SW480 (cell line): ENCODE measurements at places on chromosomes 3 and 15.

DNA sequence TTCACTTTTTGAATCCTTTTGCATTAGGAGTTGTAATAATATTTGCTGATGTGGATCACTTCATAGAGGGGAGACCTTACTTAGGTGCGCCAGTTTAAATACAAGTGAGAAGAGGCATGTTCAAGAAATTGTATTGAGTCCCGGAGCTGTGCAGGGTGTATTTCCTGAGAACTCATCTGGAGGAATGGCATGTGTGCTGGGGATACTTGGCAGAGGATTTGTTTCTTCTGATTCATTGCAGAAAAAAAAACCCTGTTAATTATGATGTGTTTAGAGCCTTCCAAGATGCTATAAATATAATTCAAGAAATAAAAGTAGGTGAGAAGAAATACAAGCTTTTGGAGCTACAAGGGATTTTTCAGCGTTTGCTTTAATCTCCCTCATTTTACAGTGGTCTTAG lies 97.6 kb downstream of the TPRG1 start:
- DNase-seq = no peak

- peak; percentile 90 for DNase-seq
Observed at GRCh38 chr3:134427400-134428111, 53.3 kb upstream of the AMOTL2 start.

GRCh38 chr3:53215816-53216215 lies 40.0 kb downstream of the TKT start:
- DNase-seq = no peak

DNA sequence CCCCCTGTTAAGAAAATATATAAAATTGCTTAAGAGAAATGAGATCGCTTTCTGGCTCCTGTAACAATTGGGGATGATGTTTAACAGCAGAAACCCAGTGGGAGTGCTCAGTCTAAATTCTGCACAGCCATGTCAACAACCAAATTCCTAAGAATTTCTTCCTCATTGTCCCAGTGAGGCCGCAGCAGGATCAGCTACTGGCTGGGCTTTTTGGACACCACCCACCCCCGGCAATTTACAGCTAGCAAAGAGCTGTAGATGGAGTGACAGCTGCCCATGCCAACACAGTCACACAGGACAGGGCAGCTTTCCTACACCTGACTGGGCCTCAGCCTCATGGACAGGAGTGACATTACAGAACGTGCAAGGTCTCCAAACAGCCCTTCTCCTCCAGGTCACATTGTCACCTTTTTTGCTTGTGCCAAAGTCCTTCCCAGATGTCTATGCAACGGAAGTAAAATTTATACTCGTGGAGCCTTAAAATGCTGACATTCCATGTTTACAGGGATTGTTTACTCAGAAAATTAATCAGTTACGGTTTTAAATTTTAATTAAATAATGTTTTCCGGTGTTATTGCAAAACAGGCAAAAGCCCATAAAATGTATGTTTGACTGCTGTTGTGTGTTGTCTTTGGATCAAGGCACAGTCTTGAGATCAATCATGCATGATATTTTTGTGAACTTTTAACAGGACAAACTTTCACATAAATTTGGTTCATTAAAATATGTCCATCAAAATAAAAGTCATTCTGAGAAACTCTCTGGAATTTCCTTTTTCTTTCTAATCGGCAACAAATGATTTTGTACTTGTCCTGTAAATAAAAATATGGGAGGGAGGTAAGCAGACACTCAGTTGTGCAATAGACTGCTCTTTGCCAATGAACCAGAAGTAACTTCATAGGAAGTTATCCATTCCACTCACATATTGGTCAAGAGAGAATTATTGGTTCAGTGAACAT lies 943.2 kb downstream of the MCTP2 start:
- DNase-seq = no peak

GRCh38 chr15:80852676-80853075 lies 73.5 kb downstream of the CEMIP start:
- no peak for DNase-seq

DNA sequence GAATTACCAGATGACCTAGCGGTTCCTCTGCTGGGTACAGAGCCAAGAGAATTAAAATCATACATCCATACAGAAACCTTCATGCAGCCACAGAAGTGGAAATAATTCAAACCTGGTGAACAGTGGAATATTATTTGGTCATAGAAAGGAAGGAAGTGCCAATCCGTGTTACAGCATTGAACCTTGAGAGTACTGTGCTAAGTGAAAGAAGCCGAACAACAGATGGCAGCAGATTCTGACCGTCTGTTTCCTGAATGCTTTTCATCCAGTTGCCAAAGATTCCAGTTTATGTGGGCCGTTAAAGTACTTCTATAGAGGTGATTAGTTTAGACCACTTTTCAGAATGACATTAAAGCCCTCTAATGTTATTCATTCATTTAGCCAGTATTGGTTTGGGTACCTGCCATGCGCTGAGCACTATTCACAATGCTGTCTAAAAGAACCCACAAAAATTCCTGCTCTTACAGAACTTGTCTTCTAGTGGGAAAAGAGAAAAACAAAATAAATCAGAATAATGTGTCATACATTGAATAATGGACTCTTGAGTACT lies 45.8 kb upstream of the SENP5 start:
- DNase-seq = no peak

- no peak for DNase-seq
Observed at GRCh38 chr15:52652286-52652685, 26.9 kb downstream of the ATOSA start.

DNA sequence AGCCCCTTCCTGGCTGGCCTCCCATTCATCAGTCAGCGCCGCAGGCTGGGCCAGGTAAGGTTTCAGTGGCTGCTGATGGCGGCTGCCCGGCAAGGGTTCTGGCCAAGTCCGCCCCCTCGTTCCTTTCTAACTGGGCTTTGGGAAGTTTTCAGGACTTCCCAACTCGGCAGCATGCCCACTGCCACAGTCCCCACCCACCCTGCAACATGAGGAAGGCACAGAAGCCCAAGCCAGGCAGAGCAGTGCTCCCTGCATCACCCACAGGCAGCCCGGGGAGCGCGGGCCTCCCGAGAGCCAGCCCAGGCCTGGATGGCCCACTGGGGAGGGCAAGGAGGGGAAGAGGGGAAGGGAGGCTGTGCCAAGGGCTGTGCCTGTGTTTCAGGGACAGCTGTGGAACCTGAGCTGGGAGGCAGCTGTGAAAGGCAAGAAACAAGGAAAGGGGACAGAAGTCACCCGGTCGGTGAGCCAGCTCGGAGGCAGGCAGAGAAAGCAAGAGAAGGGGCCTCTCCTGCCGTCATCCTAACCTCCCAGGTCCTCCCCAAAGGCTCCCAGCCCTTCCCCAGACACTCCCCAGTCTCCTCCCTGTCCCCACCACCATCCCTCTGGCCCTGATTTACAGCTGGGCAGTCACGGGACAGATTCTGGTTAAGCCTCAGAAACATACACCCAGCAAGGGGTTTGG lies 73.9 kb downstream of the CPN2 start:
- DNase-seq = peak; percentile 18

DNA sequence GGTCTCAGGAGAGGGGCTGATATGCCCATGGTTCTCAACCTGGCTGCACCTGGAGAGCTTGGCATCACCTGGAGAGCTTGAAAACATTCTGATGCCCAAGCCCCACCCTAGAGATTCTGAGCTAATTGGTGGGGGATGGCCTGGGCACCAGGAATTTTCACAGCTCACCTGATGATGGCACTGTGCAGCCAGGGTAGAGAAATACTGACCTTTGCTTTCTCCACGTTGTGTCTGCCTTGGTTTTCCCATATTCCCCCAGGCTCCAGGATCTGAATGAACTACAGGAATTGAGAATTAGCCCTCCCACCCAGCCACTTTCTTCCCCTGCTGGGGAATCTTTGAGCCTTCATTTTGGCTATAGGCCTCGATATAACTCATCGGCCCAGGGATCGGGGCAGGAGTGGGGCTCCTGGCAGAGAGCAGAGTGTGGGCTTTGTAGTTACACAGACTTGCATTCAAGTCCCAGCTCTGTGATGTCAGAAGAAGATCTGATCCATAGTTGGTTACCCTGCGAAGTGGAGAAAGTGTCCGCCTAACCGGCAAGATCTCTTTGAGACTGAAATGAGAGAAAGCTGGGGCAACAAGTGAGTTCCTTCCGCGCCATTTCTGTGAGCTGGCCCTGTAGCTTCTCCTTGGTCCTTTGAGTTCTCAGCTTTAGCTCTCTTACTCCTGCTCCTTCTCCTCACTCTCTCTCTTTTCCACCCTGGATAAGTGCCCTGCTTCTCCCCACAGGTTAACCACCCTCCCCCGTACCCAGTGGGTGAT lies 33.1 kb upstream of the UBE2Q2 start:
- peak; percentile 63 for DNase-seq

GRCh38 chr3:42846685-42847522 lies 28.8 kb downstream of the CYP8B1 start:
- no peak for DNase-seq

DNA sequence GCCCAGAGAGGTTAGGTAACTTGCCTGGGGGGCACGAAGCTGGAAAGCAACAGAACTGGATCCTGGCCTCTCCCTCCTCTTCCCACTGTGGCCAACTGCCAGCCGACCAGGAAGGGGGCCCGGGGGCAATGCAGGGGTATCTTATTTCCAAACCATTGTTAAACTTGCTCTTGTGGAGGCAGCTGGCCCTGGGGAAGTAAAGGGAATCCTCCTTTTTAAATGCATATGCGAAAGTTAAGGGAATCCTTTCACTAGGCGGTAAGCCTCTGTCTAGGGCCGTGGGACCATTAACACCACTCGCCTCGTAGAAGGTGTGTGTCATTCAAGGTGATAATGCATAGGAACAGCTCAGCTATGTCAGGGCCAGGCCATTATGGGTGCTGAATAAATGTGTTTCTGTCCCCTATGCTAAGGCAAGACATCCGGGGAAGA lies 68.6 kb downstream of the ST6GAL1 start:
- no peak for DNase-seq

GRCh38 chr3:194133661-194134230 lies 2.2 kb upstream of the HES1 start:
- DNase-seq = peak; percentile 88

DNA sequence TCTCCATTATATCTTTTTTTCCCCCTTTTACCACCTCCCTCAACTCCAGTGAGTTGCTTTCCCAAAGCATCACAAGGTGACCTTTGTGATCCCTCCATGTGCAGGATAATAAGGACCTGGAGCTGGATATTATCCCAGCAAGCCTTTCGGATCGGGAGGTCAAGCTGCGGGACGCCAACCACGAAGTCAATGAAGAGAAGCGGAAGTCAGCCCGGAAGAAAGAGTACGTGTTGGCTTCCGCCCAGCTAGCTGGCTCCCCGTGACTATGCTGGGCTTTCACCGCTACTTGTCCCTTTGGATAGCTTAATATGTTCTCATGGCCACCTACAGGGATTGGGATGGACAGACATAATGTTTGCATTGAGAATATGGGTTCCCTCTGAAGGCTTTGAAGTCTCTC lies 273.7 kb upstream of the UMPS start:
- DNase-seq = no peak

DNA sequence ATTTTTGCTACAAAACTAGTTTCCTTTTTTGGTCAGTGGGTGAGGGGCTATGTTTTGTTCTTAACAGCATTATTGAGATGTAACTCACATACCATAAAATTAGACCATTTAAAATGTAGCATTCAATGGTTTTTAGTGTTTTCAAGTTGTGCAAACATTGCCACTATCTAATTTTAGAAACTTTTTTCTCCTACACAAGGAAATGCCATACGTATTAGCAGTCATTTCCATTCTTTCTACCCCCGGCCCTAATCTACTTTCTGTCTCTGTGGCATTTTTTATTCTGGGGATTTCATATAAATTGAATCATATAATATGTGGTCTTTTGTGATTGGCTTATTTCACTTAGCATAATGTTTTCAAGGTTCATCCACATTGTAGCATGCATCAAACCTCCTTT lies 55.0 kb upstream of the TIPARP start:
- DNase-seq = no peak
